ENCODE measurements at places on chromosomes 5 and 9. TPM values are rescaled to one million over a fixed set of nuclear protein-coding genes. Genes with fewer than 3 reads are reported as not detected.
A peak's percentile ranks its signal among the peaks of the same experiment; 100 is the strongest.

- no peak for DNase-seq
These were observed 465.0 kb downstream of the MTRR start for GRCh38 chr5:8333977-8334376.

DNA sequence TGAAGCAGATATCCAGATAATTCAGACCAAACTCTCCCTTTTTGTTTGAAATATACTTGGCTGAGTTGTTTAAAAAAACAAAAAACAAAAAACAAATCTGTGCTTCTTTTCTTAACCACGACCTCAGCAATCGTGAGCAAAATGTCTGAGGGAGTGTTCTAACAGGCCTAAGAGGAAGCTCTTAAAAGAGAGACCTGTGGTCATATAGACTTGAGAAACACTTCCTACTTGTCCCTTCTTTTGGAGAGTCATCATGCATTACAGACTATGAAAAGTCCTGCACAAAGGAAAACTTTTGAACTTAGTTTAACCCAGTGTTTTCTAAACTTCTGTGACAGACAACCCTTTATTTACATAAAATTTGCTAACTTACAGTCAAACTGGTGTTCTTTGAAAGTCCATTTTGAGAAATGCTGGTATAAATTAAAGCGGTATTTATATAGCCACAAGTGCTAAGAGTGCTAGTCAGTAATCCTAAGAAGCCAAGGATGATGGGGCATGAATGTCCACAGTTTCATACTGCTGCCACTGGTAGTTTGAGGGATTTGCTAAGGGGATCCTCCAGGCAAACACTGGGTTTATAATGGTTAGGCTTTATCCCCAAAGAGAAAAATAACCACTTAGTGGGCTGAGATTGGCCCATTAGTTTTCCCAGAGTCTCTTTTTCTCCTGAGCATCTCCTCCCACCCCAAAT is 199.8 kb downstream of the LRRC70 start:
- DNase-seq: no peak

Gene HDAC3
- total RNA-seq: 81.8 TPM

- DNase-seq: peak; percentile 66
These were observed at the start of gene SNCAIP for GRCh38 chr5:122311961-122312590. TSS of gene SNCAIP (plus strand) at chr5:122312237. CDS start at chr5:122391135, 78,898 bp downstream.

GRCh38 chr5:66888613-66889012 is 292.4 kb downstream of the MAST4 start:
- no peak for DNase-seq

Gene DMGDH
- 1.7 TPM for total RNA-seq

All from glutamatergic neuron (in vitro differentiated cells).